ENCODE measurements at places on chromosomes 11 and 22.

DNA sequence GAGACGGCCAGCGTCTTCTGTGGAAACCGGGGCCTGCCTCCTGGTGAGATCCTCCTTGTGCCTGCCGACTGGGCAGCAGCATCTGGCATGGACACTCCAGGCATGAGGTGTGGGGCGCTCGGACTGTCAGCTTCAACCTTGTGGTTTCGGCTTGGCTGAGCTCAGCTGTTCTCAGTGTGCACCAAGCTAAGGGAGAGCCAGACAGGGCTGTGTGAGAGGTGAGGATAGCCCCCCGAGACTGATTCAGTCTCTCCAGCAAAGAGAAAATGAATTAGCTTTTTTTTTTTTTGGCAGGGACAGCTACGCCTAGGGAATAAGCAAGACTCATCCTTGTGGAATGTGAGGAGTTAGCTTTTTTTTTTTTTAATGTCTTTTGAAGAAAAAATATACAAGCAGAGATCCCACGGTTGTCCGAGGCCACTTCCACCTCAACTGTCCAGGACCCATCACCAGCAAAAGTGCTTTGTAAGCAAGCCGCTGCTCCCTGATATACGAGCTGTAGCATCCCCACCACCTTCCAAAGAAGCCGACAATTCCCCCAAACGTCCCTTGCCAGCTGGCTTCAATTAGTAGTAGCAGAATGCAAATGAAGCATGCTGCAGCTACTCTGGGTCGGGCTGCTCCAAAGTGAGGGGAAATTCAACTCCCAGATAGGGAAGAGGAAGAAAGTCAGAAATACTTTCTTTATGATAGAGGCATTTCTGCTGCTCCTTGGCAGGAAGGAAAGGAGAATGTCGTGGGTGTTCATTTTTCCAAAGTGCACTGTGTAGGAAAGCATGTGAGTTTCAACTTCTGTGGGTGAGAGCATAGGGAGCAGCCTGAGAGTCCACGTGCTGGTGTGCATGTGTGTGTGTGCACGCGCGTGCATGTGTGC, 9.7 kb upstream of the THY1 start:
- DNase-seq, result no peak

- peak; percentile 85 for DNase-seq
These were observed 2.0 kb upstream of the FERMT3 start for GRCh38 chr11:64204464-64204989.

- no peak for DNase-seq
These were observed 1.1 kb downstream of the SPATA19 start for GRCh38 chr11:133844217-133844616.

DNA sequence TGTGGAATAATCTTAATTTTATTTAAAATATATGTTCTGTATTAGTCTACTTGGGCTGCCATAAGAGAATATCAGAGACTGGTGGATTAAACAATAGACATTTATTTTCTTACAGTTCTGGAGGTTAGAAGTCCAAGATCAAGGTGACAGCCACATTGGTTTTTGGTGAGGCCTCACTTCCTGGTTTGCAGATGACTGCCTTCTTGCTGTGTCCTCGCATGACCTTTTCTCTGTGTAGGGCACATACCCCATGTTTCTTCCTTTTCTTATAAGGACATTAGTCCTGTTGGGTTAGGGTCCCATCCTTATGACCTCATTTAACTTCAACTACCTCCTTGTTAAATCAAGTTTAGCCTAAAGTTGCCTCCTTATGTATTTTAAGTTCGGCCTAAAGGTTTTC, 202.7 kb upstream of the MPPED2 start:
- no peak for DNase-seq

- peak; percentile 72 for DNase-seq
These were observed 14.2 kb downstream of the OR52A5 start for GRCh38 chr11:5123802-5124521.

GRCh38 chr22:23708270-23708669, 17.5 kb downstream of the RGL4 start:
- no peak for DNase-seq

- DNase-seq, result no peak
These were observed 10.7 kb upstream of the SYTL2 start for GRCh38 chr11:85821636-85822035.

DNA sequence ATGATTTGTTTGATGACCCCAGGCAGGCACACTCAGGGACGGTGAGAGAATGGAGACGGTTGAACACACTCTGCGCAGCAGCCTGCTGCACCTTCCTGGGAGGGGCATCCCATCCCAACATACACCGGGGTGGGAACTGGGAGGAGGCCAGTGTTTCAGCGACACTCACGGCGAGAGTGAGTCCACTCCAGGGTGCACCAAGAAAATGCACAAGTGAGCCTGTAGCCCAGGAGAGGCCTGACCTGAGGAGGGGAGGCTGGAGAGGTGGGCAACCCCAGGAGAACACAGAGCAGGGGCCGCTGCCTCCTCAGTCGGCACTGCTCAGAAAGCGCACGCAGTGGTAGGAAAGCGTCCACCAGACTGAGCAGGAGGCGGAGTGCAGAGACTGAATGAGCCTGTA, 54.5 kb downstream of the IGF2 start:
- no peak for DNase-seq

DNA sequence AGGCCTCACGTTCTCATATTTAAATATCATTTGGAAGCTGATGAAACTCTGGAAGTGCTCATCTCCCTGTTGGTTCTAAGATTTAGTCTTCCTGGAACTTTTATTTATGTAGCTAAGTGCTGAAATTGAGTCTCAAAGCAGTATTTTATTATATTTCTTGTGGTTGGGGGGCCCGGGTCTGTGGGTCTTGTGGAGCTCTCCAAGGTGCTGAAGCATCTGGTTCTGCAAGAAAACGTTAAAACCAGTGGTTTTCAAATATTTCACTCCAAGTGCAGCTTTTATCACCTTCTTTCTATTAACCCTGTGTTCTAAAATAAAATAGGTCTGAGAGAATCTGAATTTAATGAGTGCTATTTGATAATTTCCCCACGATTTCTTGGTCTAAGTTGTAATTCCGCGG, 1404.8 kb downstream of the TBC1D22A start:
- peak; percentile 35 for DNase-seq

- DNase-seq, result no peak
These were observed 11.2 kb downstream of the WNT11 start for GRCh38 chr11:76194872-76195668.

- no peak for DNase-seq
These were observed 54.3 kb upstream of the APOA1 start for GRCh38 chr11:116891746-116892145.

DNA sequence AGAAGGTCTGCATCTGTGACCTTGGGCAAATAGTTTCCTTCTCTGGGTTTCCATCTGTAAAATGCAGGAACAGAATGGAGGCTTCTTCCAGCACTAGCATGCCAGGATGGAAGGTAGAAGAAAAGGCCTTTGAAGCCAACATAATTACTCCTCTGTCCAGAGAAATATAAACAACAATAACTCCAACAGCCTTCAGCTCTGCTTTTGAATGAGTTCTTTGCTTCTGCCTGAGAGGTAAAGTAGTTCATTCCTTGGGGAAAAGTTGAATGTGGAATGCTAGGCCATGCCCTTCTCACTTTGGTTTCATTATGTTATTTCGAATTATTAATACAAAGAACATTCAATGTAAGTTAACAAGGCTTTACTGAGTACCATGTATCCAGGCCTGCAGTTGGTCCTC, 61.2 kb upstream of the BLID start:
- no peak for DNase-seq

GRCh38 chr22:30432520-30432919, 7.0 kb downstream of the MTFP1 start:
- DNase-seq, result no peak

- DNase-seq, result no peak
These were observed 22.9 kb upstream of the FCHSD2 start for GRCh38 chr11:73164803-73165540.

GRCh38 chr11:33160136-33160535, 1.1 kb downstream of the CSTF3 start:
- DNase-seq, result peak; percentile 41

DNA sequence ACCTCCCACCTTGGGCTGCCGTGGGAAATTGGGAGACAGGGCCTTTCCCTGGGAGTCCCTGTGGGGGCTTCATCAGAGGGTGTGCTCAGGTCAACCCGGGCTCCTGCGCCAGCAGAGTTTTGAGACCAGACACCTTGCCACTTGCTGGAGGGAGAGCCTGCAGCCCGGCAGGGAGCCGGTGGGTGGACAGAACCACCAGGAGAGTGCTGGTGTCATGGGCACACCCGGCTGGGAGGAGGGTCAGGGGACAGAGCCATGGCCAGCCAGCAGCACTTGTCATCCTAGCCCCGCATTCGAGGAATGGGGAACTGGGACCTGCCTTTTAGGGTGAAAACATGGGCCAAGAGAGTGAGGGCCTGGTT, 209.3 kb downstream of the TBC1D22A start:
- DNase-seq, result no peak

DNA sequence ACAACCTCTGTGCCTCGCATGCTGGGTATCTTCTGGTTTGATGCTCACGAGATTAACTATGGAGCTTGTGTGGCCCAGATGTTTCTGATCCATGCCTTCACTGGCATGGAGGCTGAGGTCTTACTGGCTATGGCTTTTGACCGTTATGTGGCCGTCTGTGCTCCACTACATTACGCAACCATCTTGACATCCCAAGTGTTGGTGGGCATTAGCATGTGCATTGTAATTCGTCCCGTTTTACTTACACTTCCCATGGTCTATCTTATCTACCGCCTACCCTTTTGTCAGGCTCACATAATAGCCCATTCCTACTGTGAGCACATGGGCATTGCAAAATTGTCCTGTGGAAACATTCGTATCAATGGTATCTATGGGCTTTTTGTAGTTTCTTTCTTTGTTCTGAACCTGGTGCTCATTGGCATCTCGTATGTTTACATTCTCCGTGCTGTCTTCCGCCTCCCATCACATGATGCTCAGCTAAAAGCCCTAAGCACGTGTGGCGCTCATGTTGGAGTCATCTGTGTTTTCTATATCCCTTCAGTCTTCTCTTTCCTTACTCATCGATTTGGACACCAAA, 516 bp downstream of the OR52J3 start:
- DNase-seq, result no peak

DNA sequence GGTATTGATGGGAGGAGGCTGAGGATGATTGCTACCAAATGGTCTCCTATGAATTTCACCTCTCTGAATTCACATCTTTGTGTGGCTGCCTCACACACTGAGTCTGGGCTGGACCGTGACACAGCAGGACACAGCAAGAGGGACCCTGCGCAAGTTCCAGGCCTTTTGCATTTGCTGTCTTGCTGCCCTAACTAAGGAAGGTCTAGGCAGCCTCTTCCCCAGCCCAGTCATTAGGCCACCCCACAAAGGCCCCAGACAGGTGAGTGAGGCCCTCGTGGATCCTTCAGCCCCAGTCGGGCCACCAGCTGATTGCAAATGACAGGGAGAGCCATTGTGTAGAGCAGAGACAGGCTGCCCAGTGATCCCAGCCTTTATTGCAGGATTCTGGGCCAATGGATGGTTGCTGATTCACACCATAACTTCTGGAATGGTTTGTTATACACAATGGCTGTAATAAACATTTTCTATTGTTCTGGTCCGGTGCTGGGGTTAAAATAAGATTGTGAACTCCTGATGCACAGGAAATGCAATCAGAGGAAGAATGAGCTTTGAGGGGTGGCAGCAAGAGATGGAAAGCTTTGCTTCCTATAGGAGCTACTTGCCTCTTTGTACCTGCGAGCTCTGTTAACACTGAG, 28.5 kb upstream of the CSNK2A3 start:
- DNase-seq, result no peak

DNA sequence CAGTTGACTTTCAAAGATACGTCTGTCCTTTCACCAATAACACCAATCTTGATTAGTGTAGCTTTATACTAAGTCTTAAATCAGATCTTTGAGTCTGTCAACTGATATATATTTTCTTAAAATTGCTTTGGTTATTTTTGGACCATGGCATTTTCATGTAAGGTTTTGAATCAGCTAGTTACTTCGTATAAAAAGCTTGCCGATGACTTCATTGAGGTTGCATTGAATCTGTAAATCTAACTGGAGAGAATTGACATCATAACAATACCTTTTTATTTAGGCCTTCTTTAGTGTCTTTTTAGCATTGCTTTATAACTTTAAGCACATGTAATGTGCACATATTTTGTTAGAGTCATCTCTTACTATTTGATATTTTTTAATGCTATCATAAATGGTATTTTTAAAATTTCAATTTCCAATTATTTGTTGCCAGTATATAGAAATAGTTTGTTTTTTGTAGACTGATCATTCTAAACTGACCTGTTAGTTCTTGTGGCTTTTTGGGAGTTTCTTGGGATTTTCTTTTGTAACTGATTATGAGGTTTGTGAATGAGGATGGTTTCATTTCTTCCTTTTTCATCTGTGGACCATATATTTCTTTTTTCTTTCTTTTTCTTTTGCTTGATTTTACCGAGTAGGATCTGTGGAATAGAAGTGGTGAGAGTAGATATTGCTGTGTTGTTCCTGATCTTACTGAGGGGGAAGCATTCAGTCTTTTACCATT, 61.4 kb downstream of the DDX10 start:
- DNase-seq, result no peak
